ENCODE measurements at places on chromosomes 6 and 20. TPM values are rescaled to one million over a fixed set of nuclear protein-coding genes. Genes with fewer than 3 reads are reported as not detected.

BTN1A1 gene
- not detected for total RNA-seq

NRN1 gene
- total RNA-seq = 0.10 TPM

FAM209B gene
- total RNA-seq = not detected

BPIFB1 gene
- total RNA-seq = 0.50 TPM

DCDC2 gene
- not detected for total RNA-seq

POM121L2 gene
- not detected for total RNA-seq

TBX18 gene
- 21.2 TPM for total RNA-seq

ZC2HC1B gene
- total RNA-seq = not detected

SASH1 gene
- 27.6 TPM for total RNA-seq

WDR27 gene
- total RNA-seq = 8.5 TPM

HS3ST5 gene
- total RNA-seq = not detected

SLC4A11 gene
- total RNA-seq = 1.5 TPM

ADGRG6 gene
- 0.06 TPM for total RNA-seq

C20orf141 gene
- 1.2 TPM for total RNA-seq

KLHDC3 gene
- 75.7 TPM for total RNA-seq

OPRM1 gene
- total RNA-seq = not detected

PRICKLE4 gene
- 2.6 TPM for total RNA-seq

RBCK1 gene
- 101 TPM for total RNA-seq

TENT5A gene
- 31.5 TPM for total RNA-seq

GNAS-AS1 gene
- total RNA-seq = 0.49 TPM
